ENCODE measurements at places on chromosomes 7 and 10.
A peak's percentile ranks its signal among the peaks of the same experiment; 100 is the strongest.

- DNase-seq: no peak
Observed at GRCh38 chr7:16978358-16979244, 96.8 kb upstream of the AGR3 start.

GRCh38 chr7:35390146-35390545, 136.2 kb upstream of the TBX20 start:
- DNase-seq: no peak

DNA sequence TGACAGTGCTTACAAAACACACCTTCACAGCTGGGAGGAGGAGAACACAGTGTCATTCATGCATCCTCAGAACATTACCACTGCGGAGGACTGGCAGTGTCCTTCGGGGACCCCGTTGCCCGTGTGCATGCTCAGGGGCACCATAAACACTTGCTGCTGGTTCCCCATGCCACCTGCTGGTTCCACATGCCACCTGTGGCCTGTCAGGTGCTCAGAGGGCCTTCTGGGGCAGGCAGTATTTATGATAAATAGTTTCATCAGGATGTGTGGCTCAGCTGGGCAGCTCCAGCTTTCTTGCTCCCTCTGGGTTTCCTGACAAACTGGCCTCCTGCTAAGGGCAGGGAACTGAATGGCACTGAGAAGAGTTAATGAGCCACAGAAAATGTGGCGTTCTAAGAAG, 32.1 kb downstream of the CELF2 start:
- peak; percentile 33 for DNase-seq

DNA sequence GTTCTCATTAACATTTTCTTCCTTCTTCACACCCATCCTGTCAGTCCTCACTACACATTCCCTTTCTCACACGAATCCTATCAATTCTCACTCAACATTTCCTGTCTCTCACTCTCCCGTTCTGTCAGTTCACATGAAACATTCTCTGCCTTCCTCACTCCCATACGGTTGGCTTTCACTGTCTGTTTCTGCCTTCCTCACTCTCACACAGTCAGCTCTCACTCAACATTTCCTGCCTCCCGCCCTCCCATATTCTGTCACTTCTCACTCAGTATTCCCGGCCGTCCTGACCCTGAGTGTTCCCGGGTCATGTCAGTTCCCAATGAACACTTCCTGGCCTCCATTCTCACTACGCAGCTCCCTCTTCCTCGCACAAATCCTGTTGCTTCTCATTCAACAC, 61.5 kb downstream of the DYNC2I1 start:
- no peak for DNase-seq

- peak; percentile 5 for DNase-seq
Observed at GRCh38 chr10:4051011-4051640, 266.1 kb upstream of the KLF6 start.

- DNase-seq: no peak
Observed at GRCh38 chr10:79361726-79362397, 14.6 kb downstream of the PPIF start.

GRCh38 chr10:83816942-83817341, 322.4 kb upstream of the GHITM start:
- DNase-seq: no peak

GRCh38 chr7:149291036-149291780, 29.2 kb downstream of the ZNF783 start:
- DNase-seq: no peak

DNA sequence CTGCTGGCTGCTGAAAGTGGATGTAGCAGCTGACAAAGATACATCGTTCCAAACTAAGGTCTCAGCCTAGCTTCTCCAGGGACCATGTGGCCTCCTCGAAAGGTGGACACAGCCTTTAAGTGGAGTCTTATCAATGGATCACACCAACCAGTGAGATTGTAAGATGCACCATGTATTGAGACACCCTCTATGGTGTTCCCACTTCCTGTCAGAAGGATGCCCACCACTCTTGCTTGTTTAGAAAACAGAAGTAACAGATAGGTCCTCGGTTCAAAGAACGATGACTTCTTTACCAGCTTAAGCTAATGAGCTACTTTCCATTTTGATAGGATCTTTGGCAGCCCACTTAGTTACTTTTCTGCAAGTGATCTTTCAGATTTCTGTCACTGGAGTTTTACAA, 34.3 kb downstream of the SLC25A13 start:
- DNase-seq: no peak

DNA sequence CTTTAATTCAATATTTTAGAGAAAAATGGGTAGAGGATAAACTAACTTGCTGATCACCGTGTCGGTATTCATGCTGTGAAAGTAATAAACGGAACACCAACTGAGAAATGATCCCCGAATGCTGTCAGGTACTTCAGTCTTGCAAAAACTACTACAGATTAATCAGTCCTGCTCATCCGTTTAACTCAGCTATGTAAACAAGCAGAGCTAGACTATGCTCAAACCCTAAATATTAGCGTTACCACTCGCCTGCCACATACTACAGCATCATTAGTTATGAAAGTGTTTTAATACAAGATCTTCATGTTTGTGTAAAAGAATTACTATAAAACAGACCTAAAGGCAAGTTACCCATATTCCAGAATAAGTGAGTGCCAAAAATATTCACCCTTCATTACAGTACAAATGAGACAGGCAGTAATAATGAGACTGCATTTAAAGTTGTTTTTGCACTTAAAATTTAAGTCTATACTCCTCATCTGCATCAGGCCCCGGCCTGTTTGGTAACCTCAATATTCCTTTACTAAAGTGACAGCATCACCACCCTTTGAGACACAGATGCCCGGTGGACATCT, 952 bp downstream of the DNMBP start:
- DNase-seq: peak; percentile 54

DNA sequence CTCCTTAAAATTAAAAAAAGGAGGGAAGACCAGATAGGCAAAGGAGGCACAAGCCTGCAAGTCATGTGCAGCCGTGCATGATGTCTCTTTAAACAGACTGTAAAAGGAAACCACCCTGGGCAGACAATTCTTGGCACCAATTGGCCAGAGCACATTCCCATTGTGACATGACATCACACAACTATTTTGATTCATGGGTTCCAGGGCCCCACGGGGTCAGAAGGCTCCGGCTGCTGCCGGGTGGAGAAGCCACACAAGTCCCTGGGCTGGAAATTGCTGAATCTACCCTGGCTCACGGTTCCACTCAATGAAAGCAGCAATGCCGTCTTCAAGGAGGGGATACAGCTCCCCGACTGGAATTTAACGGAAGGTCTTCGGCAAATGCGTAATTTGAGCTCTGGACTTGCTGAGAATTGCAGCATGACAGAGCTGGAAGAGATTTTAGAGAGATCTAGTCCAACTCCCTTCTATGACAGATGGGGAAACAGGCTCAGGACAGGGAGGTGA, 140.5 kb downstream of the PRKAG2 start:
- peak; percentile 92 for DNase-seq

DNA sequence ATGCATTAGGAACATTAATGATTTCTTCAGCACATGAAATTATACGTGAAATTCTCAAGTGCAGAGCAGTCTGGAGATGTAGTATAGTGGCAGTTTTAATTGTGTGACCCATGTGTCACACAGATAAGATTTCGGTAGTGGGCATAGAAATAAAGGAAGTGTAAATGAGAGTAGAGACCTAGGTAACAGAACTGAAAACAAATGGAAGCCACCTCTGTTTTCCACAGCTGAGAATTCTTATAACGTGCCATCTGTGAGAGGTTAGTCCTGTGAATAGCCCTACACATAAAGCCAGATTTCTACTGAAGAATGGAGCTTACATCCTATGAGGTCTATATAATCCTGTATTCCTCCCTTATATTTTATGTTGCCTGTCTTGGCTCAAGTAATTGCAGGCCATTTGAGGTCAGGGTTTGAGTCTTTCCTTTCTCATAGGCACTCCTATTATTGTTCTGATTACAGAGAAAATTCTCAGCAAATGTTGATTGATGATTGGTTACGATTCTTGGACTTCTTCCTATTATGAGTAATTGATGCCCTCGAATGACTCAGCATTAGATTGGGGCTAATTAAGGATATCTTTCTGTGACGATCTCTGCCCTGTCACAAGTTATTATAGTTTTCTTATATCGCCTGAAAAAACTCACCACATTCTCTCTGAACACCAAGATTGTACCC, 258.2 kb downstream of the KIF20B start:
- DNase-seq: no peak

DNA sequence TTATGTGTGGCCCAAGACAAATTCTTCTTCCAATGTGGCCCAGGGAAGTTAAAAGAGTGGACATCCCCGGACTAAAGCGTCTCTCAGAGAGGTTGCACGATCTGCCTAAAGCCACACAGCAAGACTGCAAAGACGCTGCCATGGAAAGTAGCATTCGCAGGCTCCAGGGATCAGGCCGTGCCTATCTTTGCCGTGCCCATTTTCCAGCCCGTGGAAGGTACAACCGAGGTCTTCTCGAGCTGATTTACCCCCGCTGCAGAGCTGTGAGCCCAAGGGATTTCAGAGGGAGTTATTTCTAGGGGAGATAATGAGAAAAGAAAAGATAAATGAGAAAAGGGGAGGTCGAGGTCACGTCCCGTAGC, 1.0 kb upstream of the NYAP1 start:
- no peak for DNase-seq

Data from cerebellar cortex (tissue), 1 donor.